Stimulated activated effector memory CD8-positive, alpha-beta T cell treated with anti-CD3 and anti-CD28 coated beads, Interleukin-12 subunit alpha, Interleukin-12 subunit beta, amount 100 ng/mL, for 72 hours (primary cell): ENCODE measurements at places on chromosomes 4 and X.

GRCh38 chr4:119692001-119692400, 63.4 kb upstream of the PDE5A start:
- no peak for DNase-seq

DNA sequence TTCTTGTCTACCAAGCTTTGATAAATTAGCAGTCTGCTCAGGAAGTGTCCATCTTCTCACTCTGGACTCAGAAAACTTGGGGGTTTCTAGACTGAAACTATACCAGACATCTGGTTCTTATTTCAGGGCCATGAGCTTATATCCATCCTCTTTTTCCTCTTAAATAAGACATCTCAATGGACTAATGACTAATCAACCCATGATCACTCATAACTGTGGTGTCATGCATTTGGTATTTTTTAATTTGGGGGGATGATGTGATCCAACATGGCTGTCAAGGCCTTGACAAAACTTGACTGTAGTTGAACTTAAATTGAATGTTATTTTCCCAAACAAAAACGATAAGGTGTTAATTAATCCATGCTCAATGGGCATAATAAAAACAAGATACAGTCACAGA, 87.8 kb downstream of the GPRASP3 start:
- DNase-seq = no peak

DNA sequence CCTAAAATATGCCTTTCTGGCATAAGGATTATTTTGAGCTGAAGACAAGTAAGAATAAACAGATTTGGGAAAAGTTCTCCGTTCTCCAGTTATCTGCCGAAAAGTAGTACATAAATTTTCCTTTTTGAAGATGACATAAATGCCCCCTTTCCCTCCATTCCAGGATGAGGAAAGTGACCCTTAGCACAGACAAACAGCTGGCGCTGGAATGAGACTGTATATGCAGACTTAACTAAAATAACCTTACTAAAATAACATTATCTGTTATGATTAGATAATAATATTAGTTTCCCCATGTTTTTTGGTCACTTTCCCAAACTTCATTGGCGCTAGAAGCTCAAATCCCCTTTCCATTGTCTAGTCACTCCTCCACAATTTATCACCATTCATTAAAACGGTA, 21.5 kb downstream of the PDGFC start:
- DNase-seq = no peak

DNA sequence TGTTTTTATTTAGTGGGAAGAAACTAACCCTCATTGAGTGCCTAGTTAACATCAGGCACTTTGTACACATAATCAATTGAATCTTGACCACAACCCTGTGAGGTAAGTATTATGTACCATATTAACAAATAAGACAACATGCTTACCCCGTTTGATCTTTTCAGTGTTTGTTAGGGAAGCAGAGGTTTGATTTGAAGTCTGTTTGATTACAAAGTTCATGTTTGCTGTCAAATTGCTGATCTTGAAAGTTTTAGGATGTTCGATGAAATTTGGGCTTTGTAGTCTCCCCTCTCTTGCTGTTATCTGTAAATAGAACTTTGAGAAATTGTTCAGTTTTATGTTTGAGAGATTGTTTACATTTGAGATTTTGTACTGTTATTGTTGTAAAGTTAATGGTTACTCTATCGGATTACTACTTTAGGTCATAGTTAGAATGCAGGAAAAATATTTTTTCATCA, 13.4 kb upstream of the ADH4 start:
- DNase-seq = no peak

GRCh38 chrX:45515262-45516215, 314.9 kb upstream of the DIPK2B start:
- no peak for DNase-seq

- no peak for DNase-seq
Observed at GRCh38 chrX:27078371-27078770, 384.8 kb downstream of the PPP4R3C start.

GRCh38 chrX:154981116-154981411, 41.5 kb downstream of the F8 start:
- no peak for DNase-seq

- no peak for DNase-seq
Observed at GRCh38 chr4:6953751-6954380, 44.2 kb downstream of the TBC1D14 start.

- DNase-seq = no peak
Observed at GRCh38 chr4:88722828-88723227, 25.2 kb upstream of the NAP1L5 start.

DNA sequence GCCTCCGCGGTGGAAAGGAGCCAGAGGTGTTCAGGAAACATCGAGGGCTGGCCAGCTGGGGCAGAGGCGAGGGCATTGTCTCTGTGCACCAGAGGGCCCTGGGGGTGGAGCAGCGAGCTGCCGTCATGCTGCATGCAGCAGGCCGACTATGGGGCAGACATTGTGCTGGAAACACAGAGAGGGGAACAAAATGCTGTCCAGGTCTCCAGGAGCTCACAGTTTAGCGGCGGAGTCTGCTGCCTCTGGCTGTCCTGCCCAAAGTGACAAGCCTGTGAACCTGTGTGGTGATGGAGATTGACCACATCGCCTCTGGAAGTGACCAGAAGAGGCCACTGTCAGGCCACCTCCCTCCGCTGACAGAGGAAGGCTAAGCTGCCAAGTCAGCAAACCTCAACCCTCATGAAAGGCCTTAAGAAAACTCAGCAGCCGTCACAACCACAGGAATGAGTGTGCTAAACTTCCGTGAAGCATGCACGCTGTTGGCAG, 20.1 kb upstream of the SASH3 start:
- no peak for DNase-seq

- no peak for DNase-seq
Observed at GRCh38 chr4:70711599-70711998, 10.2 kb upstream of the RUFY3 start.

DNA sequence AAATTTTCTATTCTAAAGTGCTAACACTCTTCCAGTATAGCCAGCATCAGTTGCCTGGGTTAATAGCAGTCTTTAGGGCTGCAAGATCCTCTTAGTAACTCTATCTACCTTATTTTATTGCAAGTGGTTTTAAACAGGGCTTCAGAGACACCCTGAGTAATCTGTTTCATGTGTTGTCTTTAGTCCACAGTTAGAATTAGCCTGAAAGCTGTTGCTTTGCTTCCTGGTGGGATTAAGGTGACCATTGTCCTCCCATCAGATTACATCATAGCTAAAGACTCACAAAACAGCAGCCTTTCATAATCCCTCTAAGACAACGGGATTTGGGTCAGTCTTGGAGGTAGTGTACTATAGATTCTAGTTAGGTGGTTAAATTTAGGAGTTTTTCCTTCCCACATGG, 7.5 kb downstream of the UCHL1 start:
- DNase-seq = no peak

DNA sequence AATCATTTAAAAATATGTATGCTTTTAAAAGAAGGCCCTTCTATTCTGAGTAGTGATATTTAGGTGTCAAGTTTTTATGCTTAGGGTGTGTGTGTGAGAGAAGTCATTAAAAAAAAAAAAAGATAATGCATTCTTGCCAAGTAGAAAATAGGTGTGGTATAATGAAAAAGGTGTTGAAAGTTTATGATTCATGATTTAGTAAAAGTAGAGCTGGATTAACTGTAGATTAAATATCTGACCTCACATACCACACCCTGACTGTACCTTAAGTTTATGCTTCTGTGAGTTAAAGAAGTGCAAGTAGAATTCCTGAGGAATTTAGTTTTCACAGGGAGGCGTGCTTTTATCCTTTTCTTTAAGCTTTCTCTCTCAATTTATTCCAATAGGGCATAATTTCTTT, 71.1 kb downstream of the BMPR1B start:
- no peak for DNase-seq

GRCh38 chrX:101677028-101677427, 17.4 kb upstream of the ARMCX2 start:
- DNase-seq = no peak

DNA sequence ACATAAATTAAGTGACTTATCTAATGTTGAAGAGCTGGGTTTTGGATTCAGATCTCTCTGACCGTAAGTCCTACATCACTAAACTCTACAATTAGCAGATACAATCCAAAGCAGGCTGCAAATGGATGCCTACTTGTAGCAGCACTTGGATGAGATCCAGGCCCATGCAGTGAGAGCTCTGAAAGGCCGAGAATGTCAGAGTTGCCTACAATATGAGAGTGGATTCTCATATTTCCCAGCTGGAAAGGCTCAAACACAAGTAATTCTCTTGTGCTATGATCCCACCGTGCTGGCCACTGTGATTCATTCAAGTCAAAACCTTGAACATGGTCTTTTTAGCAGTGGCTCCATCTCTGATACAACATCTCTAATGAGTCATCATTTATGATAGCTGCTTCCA, 125.4 kb upstream of the CHRDL1 start:
- no peak for DNase-seq

DNA sequence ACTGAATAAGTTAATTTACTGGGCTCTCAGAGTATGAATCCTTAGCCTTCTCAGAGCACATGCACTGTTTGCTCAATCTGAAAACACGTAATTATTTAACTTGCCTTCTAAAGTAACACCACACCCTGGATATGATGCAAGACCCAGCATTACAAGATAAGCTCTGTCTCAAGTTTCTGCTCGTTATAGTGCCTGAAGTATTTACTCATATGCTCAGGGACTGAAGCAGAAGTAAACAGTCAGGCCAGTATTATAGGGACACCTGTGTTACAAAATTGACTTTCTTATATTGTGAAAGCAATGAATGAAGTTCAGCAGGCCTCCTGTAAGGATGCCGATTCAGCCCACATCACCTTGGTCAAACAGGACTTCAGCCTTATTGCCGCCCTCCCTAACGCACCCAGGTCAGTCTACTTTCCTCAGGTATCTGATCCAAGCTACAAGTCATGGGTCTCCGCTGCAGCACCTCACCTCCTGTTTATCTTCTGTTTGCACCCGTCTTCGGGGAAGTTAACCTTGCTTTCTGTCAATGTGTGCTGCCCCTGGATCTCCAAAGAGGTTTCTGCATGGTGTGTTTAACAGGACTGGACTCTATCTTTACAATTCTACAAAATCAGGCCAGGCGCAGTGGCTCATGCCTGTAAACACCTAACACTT, 42.8 kb upstream of the KLF3 start:
- no peak for DNase-seq

DNA sequence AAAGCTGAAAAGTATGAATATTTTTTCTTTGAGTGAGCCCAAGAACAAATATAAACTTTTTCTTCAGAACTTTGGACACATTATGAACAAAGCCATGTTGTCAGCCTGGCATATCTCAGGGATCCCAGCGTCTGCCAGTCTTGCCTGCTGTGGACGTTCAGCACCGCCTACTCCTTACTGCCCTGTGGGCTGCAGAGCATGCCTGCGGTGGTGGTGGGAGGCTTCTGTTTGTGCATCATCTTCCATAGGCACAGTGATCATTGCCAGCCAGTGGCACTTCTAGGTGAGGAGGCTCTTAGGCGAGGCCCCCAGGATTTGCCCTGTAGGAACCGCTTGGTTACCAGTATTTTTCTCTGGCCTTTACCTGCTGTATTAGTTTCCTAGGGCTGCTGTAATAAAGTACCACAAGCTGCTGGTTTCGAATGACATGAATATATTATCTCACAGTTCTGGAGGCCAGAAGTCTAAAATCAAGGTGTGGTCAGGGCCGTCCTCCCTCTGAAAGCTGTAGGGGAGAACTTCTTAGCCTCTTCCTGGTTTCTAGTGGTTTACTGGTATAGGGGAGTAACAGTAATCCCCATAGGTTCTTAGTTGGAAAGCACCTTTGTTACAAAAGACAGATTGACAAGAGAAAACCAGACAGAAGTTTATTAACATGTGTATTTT, 15.4 kb downstream of the ANXA3 start:
- no peak for DNase-seq

GRCh38 chr4:153452658-153453378, 13.3 kb upstream of the TMEM131L start:
- DNase-seq = no peak
